ENCODE measurements at places on chromosomes 6 and 20.

GRCh38 chr20:39282619-39283092 lies 320.5 kb downstream of the DHX35 start:
- no peak for DNase-seq

DNA sequence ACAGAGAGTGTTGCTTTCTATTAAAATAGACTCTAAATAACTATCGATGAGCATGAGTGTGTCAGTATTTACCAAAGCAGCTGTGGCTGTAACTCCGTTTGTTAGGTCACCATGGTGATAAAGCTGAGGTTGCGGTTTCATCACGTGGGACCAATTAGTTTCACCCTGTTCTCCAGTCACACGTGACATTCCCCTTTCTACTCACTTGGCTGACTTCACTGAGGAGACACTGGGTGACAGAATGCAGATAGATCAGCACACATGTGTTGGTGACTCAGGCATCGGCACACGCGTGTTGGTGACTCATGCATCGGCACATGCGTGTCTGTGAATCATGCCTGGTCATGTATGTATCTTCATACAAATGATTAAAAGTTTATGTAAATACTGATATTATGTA lies 285.4 kb downstream of the THBS2 start:
- peak; percentile 58 for DNase-seq

DNA sequence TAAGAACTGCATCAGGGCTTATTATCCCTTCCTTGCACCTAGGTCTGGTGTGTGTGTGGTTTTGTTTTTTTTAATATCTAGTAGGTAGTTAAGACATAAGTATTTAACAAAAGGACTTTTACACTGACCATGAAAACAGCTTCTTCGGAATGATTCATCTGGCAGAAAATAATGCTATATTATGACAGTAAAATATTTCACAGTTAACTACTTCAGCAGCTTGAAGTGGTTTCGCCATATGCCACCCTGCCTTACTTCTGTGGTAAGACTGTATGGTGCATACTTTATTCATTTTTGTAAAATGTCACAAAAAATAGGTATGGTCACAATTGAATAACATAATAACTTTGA lies 858 bp upstream of the PTPRK start:
- no peak for DNase-seq

DNA sequence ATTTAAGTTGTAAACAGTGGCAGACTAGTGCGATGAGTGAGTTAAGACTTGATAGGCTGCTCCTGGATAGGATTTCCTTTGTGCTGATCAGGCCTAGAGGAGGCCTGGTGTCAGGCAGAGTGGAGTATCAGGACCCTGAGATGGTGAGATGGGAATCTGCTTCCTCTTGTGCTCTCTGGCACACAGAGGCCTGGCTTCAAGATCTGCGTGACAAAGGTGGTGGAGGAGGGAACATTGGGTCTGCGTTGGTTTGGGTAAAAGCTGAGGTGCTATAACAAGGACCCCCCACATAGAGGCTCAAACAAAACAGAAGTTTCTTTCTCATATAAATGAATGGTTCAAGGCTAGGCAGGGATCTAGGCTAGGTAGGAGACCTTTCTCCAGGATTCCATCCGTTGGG lies 20.3 kb downstream of the SCAND1 start:
- DNase-seq = no peak

DNA sequence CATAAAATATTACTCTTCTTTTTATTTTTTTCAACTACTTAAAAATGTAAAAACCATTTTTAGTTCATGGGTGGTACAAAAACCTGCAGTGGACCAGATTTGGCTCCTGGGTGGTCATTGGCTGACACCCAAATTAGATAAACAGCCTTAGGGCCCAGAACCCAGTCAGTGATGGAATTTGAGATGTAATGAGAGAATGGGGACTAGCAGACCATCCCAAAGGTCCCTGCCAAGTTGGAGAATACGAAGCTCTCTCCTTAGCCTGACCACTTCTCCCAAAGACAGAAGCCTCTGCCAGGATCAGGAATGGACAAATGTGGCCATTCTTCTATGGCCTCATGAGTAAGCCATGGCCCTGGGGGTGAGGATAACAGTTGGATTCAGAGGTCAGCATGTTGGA lies 194.7 kb downstream of the NFATC2 start:
- DNase-seq = no peak

DNA sequence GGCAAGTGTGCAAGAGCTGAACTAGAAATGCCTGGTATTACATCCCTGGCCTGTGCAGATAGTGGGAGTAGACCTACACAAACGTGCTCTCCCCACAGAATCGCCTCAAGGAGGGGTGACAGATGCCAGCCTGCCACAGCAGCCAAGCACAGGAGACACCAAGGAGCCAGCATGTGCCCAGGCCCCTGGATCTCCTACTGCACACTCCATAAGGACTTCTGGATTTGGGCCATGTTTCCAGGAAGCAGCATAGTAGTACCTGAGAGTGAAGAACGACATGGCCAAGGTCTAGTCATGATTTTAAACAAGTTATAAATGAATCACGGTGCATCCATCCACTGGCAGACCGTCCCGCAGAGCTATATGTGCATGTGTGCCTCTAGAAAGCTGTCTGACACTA lies 232.2 kb downstream of the SYNDIG1 start:
- no peak for DNase-seq

- peak; percentile 40 for DNase-seq
These were observed 14.5 kb upstream of the WFDC12 start for GRCh38 chr20:45138561-45139300.

- no peak for DNase-seq
These were observed 17.3 kb downstream of the CYP24A1 start for GRCh38 chr20:54156522-54156921.

DNA sequence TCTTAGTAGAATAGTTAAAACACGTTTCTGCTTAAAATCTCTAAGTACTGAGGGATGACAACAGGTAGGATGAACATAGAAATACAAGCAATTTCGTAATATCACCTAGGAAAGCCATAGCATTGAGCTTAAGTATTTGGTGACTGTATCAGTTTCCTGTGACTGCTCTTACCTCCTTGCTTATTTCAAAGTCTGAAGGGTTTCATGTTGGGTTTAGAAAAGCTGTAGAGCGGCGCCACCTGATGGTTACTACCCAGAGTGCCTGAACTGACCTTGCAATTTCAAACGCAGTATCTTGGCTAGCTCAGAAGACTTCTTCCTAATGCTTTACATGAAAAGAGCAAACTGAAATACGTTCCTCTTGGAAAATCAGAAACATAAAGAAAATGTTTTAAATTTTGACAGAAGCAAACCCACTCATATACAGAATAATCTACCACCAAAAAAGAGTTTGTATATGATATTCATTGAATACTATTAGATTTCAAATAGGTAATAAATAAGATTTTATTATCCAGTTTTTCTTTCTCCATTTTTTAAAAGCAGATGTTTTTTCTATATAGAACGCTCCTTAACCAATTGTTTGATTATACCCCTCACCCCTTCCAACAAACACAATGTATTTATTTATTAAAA lies 82.3 kb upstream of the RIPOR2 start:
- peak; percentile 72 for DNase-seq

- no peak for DNase-seq
These were observed 381.5 kb downstream of the TFAP2A start for GRCh38 chr6:10033223-10033829.

GRCh38 chr6:43695215-43695966 lies 7.8 kb upstream of the MRPS18A start:
- DNase-seq = no peak

- DNase-seq = no peak
These were observed 685.5 kb upstream of the CITED2 start for GRCh38 chr6:140059947-140060346.

DNA sequence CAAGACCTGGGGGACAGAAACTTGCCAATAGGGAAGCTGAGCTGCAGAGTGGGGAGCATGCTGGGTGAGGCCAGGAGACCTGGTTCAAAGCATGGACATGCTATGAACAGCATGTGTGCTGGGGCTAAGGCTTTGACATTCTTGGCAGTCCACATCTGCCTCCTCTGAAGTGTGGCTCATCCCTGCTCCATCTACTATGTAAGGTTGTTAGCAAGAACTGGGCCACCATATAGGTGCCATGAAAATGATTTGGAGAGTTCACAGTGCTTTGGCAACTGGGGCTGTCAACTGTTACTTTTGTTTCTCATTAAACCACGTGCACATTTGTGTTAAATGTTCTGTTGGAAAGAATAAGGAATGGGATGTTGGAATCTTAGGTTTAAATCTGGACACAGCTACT lies 311.1 kb downstream of the CDC5L start:
- DNase-seq = no peak

GRCh38 chr6:12119085-12119588 lies 107.0 kb downstream of the HIVEP1 start:
- no peak for DNase-seq

DNA sequence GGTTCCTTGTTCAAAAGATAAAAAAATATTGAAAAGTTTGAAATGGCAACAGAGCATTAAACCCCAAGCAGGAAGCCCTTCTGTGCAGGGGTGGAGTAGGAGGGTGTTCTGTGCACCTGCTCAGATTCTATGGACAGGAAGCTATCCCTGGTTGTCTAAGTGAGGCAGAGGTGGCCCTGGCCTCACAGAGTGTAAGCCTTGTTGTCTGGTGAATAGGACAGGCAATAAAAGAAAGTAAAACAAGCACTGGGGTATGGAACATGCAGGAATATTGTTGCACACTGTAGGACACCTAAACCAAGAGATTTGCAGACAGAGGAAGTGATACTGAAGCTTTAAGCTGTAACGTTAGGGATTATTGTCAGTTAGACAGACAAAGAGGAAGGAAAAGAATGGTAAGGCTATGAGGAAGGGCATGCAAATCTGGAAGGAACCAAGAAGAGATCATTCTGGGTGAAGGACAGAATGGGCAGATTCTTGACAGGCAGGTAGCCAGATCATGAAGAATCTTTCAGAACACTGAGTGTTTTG lies 66.8 kb downstream of the TBC1D7 start:
- DNase-seq = peak; percentile 81

- no peak for DNase-seq
These were observed 17.8 kb downstream of the HLA-B start for GRCh38 chr6:31339210-31339609.

GRCh38 chr6:168666170-168666569 lies 225.2 kb downstream of the SMOC2 start:
- no peak for DNase-seq

- no peak for DNase-seq
These were observed 111.3 kb downstream of the TSHZ2 start for GRCh38 chr20:53083411-53083810.

DNA sequence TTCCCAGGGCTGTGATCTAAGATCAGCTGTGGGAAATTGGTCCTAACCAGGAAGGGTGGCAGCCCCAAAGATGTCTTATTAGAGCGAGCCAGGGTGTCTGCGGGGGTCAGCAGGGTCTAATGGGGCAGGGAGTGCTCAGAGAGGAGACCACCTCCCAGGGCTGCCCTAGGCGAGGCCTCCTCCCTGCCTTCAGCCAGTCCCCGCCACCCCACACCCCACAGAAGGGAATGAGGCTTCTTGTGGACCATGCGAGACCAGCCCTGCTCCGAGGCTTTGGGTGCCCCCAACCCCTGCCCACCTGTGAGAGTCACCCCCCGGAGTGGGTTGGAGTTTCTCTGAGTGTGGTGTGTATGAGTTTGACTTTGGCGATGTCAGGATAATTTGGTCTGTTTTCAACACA lies 37.8 kb downstream of the SYNJ2 start:
- no peak for DNase-seq

- no peak for DNase-seq
These were observed 47.5 kb upstream of the POPDC3 start for GRCh38 chr6:105227295-105227767.

GRCh38 chr6:85400331-85400730 lies 49.6 kb upstream of the NT5E start:
- no peak for DNase-seq

GRCh38 chr6:168264593-168265335 lies 54.8 kb downstream of the DACT2 start:
- DNase-seq = no peak

DNA sequence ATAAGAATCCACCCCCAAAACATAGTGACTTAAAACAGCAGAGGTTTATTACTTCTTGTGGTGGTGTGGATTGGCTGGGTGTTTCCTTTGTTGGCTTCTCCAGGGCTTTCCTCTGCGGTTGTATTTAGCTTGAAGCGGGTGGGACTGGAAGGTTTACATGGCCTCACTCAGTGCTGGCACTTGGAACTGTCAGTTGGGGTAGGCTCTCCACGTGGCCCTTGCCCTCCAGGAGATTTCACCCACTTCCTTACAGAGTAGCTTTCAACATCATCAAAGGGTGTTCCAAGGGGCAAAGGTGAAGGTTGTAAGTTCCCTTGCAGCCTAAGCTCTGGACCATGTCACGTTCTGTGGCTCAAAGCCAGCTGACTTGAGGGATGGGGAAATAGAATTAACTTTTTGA lies 32.5 kb upstream of the NKX2-2 start:
- DNase-seq = peak; percentile 90

GRCh38 chr6:130525408-130525807 lies 159.6 kb downstream of the TMEM200A start:
- peak; percentile 58 for DNase-seq

Data from Jurkat, Clone E6-1 (cell line).